ENCODE measurements at places on chromosomes 11 and 22.

GRCh38 chr22:42664976-42665831, 16.0 kb upstream of the CYB5R3 start:
- DNase-seq = no peak

GRCh38 chr11:69702239-69702691, 1.6 kb downstream of the FGF19 start:
- DNase-seq = no peak

DNA sequence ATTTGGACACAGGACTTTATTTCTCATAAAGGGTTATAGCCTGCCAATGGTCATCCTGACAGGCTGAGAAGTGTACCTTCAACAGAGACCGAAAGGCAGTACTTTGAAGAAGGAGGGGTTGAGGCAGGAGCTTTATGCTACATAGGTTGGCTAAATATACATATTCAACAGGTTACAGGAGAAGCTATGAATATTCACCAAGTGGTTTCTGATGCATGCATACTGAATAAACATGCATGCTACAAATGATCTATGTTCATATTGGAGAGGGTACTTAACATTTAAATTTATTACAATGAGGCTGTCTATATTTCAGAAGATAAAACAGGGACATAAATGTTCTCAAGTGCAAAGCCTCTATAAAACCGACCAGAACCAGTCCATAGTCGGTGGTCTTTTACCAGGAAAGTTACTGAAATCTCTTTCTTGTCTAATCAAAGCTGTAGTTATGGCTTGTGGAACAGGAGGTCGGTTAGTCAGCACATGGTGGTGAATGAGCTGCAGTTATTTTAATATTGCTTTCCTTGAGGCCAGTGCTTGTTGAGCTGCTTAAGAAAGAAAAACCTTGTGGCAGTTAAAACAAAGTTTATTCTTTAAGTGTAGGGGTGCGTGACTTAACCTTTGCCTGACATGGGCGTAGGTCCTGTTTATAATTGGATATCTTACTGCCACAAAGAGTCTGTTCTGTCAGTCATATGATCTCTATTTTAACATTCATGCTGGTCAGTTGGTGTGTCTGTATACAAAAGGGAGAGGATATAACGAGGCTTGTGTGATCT, 19.5 kb downstream of the CNTF start:
- no peak for DNase-seq

DNA sequence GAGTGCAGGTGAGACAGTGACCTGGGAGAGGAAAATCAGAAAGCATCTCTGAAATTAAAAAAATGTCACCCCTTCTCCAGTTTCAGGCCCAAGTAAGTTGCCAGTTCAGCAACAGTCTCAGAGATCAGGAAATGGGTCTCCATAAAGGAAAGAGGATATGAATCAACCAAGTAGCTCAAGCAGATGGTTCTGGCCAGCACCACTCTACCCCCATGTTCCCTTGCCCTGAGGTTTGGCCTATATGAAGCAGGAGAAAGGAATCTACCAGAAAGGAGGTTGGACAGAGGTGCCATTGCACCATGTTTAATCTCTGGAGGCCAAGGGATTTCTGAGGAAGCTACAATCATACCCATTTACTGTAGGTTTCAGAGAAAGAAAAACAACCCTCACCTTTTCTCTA, 7.7 kb downstream of the FZD4 start:
- DNase-seq = no peak

GRCh38 chr11:94504689-94505293, 7.5 kb upstream of the C11orf97 start:
- DNase-seq = no peak
